ENCODE measurements at places on chromosomes 16 and 17.

- no peak for DNase-seq
These were observed 114.3 kb downstream of the SPACA3 start for GRCh38 chr17:33105911-33106310.

DNA sequence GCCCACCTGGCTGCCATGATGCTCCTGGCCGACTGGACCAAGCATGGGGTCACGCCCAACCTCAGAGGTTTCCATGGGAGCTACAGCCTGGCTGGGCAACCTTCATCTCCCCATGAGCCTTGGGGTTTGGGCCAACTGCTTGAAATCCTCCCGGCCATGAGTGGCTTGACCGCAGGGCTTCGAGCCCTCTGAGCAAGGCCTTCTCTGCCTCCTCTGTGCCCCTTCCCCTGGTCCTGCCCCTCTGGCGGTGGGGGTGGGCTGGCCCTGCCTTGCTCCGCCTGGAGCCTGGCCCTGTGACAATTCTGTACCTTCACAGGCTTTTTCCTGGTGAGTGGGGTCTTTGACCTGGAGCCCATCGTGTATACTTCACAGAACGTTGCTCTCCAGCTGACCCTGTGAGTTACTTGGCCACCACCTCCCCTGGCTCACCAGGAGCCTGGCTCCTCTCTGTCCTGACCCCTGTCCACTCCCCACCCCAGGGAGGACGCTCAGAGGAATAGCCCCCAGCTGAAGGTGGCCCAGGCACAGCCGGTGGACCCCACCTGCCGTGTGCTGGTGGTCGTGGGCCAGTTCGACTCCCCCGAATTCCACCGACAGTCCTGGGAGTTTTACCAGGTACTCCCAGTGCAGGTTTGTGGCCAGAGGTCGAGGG, 8.8 kb upstream of the BIRC5 start:
- no peak for DNase-seq

GRCh38 chr16:54946909-54947308, 16.2 kb downstream of the IRX5 start:
- no peak for DNase-seq

GRCh38 chr16:31467151-31467773, 4.7 kb upstream of the TGFB1I1 start:
- no peak for DNase-seq

- no peak for DNase-seq
These were observed 8.4 kb upstream of the MEOX1 start for GRCh38 chr17:43669971-43670644.

- no peak for DNase-seq
These were observed 2.5 kb downstream of the SMIM5 start for GRCh38 chr17:75635610-75636202.

DNA sequence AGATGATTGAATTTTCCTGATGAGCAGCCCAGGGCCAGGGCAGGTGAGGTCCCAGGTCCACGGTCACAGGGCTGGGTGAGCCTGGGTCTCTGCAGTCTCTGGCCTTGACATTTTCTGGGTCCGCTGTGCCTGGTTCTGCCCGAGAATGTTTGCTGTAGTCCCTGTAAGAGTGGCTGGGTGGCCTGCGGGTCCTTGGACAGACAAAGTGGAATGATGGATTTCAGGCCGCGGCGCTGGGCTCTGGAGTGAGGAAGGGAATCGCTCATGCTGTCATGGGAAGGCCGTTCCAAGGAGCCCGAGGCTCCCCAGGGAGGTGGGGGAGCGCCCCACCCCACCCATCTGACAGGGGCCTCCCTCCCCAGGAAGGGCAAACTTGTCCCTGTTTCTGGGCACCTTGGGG, 153.5 kb upstream of the CIBAR2 start:
- no peak for DNase-seq

GRCh38 chr17:5408186-5408585, 11.3 kb downstream of the NUP88 start:
- DNase-seq: no peak

DNA sequence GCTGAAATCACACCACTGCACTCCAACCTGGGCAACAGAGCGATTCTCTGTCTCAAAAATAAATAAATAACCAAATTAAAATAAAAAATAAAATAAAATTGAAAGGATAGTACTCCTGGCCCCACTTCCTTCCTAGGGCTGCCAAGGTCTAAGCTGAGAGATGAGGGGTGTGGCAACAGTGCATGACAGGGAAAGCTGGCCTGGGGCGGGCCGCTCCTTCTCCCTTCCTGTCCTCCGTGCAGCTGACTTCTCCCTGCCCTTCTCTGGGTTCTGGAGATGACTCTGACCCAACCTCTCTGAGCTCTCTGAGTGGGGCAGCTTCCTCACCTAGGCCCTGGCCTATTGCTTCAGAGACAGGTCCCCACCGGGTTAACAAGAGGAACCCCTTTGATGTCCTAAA, 8.7 kb upstream of the SLC25A39 start:
- DNase-seq: no peak

GRCh38 chr17:29622337-29623282, at the start of gene CORO6:
Gene CORO6, minus strand, starts transcription at chr17:29622912. Its CDS starts 1,491 bp downstream, at chr17:29621421.
- peak; percentile 82 for DNase-seq

Data from NCI-H1436 (cell line).